ENCODE measurements at places on chromosomes 12 and 14.

DNA sequence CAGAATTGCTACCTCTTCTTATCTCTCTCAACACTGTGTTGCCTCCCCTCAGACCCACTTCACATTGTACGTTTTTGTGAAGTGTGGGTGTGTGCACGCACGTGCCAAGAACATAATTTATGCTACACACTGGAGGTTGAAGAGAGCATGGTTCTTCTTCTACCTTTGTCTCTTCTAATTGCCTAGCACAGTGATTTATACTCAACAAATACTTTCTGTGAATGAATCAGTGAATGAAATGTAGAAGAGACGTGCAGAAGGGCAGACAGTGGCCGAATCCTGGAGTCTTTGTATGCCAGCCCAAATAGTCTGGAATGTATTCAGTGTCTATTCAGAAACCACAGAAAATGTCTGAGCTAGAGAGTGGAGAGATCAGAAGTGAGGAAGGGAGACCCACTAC, 4.6 kb upstream of the SAMD4A start:
- no peak for DNase-seq

- DNase-seq = no peak
These were observed 130.6 kb upstream of the MYF6 start for GRCh38 chr12:80576641-80577418.

GRCh38 chr14:101134161-101134631, 230.7 kb upstream of the RTL1 start:
- no peak for DNase-seq

DNA sequence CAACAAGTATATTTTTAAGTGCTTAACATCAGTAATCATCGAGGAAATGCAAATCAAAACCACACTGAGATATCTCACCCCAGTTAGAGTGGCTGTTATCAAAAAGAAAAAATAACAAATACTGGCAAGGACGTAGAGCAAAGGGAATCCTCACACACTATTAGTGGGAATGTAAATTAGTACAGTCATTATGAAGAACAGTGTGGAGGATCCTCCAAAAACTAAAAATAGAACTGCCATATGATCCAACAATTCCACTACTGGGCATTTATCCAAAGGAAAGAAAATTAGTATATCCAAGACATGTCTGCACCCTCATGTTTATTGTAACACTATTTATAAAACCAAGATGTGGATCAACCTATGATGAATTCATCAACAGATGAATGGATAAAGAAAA, 149.0 kb upstream of the PWP1 start:
- DNase-seq = no peak

DNA sequence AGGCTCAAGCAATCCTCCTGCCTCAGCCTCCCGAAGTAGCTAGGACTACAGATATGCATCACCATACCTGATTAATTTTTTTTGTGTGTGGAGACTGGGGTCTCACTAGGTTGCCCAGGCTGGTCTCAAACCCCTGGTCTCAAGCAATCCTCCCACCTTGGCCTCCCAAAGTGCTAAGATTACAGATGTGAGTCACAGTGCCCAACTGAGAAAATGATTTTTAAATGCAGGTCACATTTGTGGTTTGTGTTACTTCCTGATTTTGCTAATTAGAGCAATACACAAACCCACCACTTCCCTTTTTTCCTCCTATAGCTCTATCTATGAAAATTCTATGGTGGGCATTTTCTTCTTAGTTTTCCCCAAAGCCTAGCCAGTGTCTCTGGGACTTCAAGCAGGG, 45.5 kb upstream of the TMEM263 start:
- DNase-seq = no peak

DNA sequence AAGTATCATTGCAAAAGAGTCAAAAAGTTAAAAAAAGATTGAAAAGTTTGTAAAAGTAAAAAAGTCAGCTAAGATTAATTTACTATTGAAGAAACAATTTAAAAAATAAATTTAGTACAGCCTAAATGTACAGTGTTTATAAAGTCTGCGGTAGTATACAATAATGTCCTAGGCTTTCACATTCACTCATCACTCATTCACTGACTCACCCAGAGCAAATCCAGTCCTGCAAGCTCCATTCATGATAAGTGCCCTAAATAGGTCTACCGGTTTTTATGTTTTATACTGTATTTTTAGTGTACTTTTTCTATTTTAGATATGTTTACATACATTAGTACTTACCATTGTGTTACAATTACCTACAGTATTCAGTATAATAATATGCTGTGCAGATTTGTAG, 43.9 kb upstream of the ABCC9 start:
- DNase-seq = no peak

GRCh38 chr12:122836027-122836921, 1.0 kb downstream of the HIP1R start:
- DNase-seq = peak; percentile 62

DNA sequence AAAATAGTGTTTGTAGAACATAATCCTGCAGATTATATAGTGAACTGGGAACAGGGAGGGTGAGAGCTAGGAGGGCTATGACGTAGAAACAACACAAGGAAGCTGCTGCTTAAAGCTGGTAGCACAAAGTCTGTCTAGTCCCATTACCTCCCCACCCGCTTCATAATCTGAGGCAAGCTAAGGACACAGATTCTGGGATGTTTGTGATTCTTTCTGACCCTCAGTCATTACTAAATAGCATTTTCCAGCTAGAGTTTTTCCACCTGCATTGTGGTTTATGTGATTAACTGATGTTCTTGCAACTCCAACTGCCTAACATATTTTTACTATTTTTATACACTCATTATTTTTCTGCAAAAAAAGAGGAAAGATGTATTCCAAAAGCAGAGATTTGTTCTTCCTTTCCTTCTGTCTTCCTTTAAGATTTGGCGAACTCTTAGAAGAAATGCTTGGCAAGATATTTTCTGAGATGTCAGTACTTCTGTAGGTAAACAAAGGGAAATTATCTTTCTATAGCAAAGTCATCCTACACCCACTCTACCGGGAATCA, 293.2 kb upstream of the FAR2 start:
- DNase-seq = no peak

DNA sequence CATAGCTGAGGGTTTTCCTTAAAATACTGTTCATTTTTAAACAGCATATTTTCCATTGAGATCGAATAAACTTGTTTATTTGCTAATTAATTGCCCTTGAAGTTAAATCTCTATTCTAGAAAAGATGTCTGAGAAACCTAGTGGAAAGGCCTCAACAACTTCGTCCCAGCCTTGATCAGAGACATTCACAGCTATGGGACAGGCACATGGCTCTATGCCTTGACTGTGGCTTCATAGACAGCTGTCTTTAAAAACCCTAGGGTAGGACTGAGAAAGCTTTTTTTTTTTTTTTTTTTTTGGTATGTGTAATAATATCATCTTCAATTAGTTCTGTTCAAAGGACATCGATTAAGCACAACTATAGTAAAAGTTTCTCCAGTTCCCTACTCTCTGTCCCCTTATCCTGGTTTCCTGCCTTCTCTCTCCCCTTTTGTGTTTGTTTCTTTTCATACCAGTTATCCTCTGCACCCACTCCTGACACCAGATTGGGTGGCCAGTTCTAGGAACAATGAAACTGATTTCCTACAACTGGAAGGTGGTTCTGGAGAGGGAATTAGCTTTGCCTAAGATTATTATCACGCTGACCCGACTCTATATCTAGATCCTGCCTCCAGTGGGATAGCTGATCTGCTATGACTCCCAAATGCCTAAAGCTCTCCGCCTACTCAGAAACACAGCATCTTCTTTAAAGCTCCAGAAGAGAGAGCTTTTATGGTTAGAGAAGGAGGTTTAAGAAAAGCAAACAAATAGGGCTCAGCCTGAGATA, 20.3 kb downstream of the SOCS2 start:
- no peak for DNase-seq

GRCh38 chr14:103158688-103159087, 35.4 kb downstream of the TNFAIP2 start:
- no peak for DNase-seq

DNA sequence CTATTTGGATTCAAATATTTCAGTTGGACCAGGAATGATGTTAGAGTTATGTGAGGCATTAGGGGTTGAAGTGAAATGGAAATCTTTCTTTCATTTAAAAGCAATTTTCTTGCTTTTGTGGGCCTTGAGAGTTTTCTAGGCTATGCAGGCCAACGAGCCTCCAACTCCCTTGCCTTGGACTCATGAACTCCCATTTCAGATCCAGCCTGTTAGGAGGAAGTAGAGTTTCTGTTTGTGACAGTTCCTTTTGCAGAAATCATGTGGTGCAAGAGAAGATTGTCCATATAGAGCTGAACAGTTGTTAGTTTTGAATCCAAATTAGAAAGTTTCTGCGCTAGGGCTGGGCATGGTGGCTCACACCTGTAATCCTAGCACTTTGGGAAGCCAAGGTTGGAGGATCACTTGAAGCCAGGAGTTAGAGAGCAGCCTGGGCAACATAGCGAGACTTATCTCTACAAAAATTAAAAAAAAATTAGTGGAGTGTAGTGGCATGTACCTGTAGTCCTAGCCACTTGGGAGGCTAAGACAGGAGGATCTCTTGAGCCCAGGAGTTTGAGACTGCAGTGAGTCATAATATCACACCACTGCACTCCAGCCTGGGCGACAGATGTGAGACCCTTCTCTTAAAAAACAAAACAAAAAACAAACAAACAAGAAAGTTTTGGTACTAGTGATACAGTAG, 47.3 kb upstream of the MED13L start:
- DNase-seq = no peak

DNA sequence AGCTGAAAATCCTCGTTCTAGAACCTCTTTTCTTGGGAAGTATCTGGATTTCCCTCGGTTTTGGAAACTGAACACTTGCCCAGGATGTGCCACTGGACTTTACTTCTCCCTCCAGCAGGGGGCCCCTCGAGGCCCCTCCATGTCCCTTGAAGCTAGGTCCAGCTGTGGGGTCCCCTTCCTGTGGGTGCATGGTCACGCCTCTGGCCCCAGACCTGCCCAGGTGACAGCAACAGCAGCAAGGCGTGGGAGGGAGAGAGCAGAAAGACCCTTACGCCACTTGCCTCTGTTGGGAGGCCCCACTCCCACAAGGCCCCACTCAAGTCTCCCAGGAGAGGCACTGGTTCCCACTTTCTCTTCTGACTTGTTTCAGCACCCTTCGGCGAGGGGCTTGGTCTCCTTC, 3.1 kb downstream of the SLC25A29 start:
- DNase-seq = no peak

- DNase-seq = no peak
These were observed 182.2 kb downstream of the AACS start for GRCh38 chr12:125247477-125247876.

- DNase-seq = peak; percentile 74
These were observed 101.0 kb downstream of the BEGAIN start for GRCh38 chr14:100486025-100486828.

- DNase-seq = no peak
These were observed 8.2 kb upstream of the CRADD start for GRCh38 chr12:93668919-93669418.

- DNase-seq = no peak
These were observed 27.9 kb downstream of the RHOF start for GRCh38 chr12:121765573-121765972.

- peak; percentile 55 for DNase-seq
These were observed 25.2 kb downstream of the DHRS4L2 start for GRCh38 chr14:24013654-24014514.

GRCh38 chr14:44732144-44732543, 225.1 kb upstream of the FSCB start:
- DNase-seq = no peak

GRCh38 chr12:106873983-106874382, 81.7 kb upstream of the TMEM263 start:
- no peak for DNase-seq

- DNase-seq = no peak
These were observed 95.1 kb upstream of the PTPRB start for GRCh38 chr12:70732287-70732686.

GRCh38 chr14:82113710-82114109, 580.1 kb upstream of the SEL1L start:
- DNase-seq = no peak

- DNase-seq = no peak
These were observed 103.7 kb downstream of the SCARB1 start for GRCh38 chr12:124759841-124760503.

GRCh38 chr12:63846238-63846967, 1.9 kb downstream of the SRGAP1 start:
- no peak for DNase-seq

DNA sequence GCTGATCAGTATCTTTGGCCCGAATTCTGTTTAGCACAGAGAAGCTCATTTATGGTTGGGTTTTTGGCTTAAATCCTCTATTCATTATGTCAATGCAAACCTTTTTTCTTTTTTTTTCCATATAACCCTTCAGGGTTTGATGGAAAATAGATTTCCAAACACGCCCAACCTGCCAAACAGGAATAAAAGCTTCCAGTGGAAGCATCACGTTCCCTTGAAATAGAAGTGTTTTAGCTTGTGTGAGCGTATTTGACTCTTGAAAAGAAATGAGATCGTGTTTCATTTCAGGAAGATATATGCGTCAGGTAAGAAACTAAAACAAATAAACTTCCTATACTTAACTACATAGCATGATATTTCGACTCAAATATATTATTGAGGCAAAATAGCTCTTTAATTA, at the start of gene PIK3C2G:
Gene PIK3C2G, plus strand, starts transcription at position 246 of the 400 bp plus-strand sequence. CDS start 20,564 bp downstream, outside the sequence.
- DNase-seq = no peak

DNA sequence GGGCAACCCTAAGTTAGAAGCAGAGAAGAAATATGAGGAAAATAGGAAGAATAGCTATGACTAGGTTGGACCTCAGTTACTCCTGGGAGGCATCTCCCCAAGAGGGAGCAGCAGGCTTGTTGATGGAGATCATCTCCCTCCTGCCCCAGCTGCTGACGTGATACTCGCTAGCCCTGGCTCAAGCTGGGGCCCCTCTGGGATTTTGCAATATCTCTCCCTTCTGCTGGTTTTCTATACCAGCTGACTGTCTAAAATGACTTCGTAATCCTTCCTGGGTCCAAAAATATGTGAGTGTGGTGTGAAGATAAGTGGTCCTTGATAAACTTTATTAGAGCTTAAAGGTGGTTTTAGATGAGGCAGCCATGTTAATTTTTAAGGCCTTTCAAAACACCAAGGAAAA, 4.5 kb upstream of the HECTD4 start:
- no peak for DNase-seq

DNA sequence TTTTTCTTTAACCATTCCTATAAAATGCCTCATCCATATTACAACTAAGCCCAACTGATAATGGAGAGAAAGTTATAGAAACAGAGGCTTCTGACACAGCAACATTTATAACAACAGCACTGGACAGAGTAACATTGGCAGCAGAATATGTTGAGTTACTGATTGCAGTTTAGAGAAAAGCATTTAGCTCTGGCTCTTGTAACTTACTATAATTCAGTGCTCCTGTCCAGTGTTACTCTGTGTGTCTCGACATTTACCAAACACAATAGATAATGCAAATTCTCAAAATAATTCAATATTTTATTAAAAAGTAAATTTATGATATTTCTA, 356.1 kb downstream of the CEP128 start:
- DNase-seq = no peak

DNA sequence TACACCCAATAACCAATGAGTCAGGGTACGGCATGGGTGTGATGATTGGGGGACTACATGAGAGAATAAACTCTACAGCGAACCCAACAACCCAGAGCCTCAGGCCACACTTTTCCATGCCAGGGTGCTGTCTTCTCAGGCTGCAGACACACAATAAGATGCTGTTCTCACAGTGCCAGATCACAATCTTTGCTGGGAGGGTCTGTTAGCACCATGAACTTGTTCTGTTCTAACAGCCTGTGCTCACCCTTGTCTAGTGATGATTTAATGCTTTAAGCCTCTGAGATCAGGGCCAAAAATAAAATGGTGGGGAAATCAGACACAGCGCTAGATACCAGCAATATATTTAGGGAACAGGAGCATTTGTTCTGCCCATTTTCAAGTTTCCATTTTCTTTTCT, 621.9 kb upstream of the TBX3 start:
- DNase-seq = no peak

GRCh38 chr14:100739306-100739705, 12.6 kb downstream of the DLK1 start:
- DNase-seq = no peak
